ENCODE measurements at places on chromosomes 13 and 19.

GRCh38 chr19:42532891-42533290 lies 4.6 kb upstream of the CEACAM1 start:
- no peak for DNase-seq

DNA sequence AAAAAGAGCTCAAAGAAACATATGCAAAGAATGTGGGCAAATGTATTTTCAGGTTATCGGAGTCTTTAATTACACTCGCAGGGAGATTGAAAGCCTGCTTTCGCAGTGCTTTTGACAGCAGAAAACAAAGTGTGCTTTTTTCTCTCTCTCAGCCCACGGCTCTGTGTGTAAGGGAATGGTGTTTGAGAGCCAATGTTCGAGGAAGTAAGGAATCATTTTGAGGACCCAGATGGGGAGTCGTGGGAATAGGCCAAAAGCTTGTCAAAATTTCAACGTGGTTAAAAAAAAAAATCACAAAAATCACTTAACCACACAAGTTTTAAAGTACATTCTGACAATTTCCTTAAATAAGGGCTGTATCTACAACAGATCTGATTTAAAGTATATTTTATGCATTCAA lies 197.1 kb upstream of the IRS2 start:
- no peak for DNase-seq

DNA sequence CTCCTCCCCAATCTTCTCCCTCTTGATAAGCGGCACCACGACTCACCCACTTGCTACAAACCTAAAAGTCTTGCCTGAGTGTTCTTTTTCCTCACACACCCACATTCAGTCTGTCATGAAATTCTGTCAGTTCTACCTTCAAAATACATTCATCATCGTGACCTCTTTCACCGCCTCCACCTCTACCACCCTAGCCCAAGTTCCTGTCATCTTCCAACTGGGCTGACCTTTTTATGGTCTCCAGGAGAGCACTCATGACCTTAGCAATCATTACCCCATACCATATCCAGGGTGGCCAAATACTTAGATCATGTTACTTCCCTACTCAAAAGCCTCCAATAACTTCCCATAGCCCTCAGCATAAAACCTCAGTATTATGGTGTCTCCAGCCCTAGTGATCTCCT lies 110.4 kb upstream of the TSC22D1 start:
- no peak for DNase-seq

- no peak for DNase-seq
Observed at GRCh38 chr13:93900731-93901130, 578.8 kb downstream of the DCT start.

- DNase-seq: no peak
Observed at GRCh38 chr19:11420429-11421370, 1.6 kb upstream of the RGL3 start.

DNA sequence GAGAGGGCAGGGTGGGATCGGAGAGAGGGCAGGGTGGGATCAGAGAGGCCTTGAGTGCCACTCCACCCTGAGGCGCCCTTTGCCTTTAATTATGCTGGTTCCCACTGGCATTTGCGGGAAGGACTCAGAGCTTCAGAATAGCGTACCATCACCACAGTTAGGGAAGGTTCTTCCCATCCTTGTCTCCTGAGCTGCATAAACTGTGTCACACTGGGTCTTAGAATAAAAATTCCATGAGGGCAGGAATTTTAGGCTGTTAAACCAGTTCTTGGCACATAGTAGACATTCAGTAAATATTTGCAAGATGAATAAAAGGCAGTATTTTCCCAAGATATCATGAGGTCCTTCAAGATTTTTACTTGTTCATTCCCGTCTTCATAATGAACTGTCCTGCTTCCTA lies 24.4 kb downstream of the PPP2R1A start:
- no peak for DNase-seq

GRCh38 chr13:92187378-92187989 lies 789.1 kb downstream of the GPC5 start:
- DNase-seq: no peak

All from CD8-positive, alpha-beta memory T cell (primary cell).